ENCODE measurements at places on chromosomes 7 and 10.

- DNase-seq: no peak
These were observed 344.8 kb downstream of the PARD3 start for GRCh38 chr10:34470307-34470706.

GRCh38 chr7:125504848-125505247, 575.2 kb upstream of the POT1 start:
- DNase-seq: no peak

DNA sequence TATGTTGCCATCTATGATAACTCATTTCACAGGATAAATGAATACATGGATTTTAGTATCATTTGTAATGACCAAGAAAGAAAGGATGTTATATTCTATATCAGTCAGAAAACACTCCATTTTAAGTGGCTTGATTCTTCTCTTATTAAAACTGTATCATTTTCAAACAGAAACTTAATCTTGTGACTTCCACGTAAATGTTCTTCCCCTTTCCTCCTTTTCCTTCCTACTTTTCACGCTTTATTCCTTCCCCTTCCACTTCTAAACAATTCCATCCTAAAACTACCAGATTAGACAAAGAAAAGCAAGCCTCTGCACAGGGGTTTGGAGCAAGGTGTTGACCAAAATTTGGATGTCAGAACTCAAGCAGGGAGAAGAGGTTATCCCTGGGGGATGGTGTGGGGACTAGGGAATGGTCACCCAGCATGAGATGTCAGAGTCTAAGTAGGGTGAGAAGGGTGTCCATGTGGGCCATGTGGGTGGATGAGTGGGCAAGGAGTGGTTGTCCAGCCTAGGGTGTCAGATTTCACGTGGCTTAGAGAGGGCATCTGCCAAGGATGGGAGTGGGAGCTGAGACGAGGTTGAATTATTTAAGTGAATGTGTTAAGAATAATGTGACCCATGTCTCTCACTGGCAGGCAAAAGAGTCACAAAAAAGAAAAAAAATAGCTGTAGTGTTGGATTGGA, 5.0 kb upstream of the GSAP start:
- DNase-seq: no peak

DNA sequence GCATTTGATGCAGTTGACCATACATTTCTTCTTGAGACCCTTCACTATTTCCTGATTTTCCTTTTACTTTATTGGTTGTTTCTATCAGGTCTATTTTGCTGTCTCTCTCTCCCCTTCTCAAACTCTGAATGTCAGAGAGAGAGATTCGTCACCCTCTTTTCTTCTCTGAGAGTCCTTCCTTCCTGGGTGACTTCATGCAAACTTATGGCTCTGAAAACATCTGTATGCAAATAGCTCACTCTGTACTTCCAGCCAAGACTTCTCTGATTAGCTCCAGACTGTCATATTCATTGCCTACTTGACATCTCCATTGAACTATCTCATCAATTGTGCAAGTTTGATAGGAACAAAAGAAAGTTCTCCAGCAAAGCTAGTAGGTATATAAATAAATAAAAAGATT, 191.7 kb upstream of the KLF6 start:
- DNase-seq: no peak

DNA sequence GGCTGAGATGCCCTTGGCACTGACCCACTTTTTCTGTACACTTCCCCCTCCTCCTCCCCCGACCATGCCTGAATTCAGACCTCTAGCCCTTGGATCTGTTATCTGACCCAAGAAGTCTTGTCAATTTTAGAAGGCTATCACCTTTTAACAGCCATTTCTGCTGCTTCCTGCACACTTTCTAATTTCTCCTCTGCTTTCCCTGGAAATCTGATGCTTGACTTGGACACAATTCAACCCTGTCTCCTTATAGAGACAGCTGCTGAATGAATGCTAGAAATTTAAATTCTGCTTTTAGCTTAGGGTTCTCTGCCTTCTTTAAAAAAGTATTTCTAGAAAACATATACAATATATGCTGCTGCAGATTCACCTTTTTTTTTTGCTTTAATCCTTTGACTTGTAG, 417.9 kb upstream of the KLF6 start:
- DNase-seq: no peak

- no peak for DNase-seq
These were observed 7.0 kb upstream of the ARHGAP12 start for GRCh38 chr10:31935678-31936077.

DNA sequence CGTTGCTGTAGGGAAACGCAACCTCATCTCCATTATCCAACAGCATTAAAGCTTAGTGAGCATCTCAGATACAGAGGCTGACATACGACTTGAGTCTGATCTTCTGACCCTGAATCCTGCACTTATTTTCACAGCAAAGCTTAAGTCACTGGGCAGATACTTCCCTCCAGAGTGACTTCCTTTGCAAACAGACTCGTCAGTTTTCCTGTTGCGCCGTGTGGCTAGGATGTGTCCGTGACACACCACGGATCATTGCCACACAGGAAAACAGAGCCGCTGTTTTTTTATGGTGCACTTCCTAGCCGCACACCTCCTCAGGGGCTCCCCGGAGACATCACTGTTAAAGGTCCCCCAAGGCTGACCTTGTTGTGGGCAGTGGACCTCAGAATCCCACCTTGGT, 94.9 kb upstream of the MKI67 start:
- no peak for DNase-seq

DNA sequence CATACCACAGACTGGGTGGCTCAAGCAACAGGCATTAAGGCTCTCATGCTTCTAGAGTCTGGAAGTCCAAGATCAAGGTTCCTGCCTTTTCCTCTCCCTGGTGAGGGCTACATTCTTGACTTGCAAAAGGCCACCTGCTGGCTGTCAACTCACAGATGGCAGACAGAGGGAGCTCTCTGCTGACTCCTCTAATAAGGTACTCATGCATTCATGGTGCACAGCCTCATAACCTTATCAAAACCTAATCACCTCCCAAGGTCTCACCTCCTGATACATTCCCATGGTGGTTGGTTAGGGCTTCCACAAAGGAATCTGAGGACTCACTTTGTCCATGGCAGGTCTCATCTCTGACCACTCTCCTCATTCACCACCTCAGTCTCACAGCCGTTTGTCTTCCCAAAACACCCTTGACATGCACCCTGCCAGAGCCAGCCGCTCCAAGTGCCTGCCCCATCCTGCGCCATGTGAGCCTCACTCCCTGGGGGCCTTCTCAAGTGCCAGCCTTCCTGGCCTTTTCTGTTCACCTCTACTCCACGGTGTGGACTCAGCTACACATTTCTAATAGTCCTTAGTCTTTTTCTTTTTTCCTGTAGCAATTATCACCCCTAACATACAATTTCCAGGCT, 400.3 kb upstream of the ADARB2 start:
- DNase-seq: no peak
